ENCODE measurements at places on chromosomes 7 and 10.

DNA sequence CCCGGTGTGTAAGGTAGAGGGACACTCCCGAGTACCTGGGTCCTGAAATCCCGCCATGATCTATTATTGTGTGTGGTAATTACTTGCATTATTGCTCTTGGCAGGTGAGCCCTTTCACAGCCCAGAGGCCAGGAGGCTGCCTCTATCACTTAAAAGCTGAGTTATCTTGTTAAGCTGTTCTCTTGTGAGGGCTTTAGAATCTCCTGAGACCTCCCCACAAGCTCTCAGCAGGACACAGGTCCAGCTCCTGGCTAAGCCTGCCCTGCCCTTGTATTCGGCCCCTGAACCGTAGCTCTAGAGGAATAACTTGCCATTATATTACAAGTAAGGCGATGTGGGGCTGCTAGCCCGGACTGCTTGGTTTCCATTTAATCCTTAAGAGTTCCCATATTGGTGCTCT, 13.9 kb downstream of the SND1 start:
- no peak for DNase-seq

GRCh38 chr10:112906945-112907344, 43.1 kb upstream of the TCF7L2 start:
- DNase-seq = no peak

DNA sequence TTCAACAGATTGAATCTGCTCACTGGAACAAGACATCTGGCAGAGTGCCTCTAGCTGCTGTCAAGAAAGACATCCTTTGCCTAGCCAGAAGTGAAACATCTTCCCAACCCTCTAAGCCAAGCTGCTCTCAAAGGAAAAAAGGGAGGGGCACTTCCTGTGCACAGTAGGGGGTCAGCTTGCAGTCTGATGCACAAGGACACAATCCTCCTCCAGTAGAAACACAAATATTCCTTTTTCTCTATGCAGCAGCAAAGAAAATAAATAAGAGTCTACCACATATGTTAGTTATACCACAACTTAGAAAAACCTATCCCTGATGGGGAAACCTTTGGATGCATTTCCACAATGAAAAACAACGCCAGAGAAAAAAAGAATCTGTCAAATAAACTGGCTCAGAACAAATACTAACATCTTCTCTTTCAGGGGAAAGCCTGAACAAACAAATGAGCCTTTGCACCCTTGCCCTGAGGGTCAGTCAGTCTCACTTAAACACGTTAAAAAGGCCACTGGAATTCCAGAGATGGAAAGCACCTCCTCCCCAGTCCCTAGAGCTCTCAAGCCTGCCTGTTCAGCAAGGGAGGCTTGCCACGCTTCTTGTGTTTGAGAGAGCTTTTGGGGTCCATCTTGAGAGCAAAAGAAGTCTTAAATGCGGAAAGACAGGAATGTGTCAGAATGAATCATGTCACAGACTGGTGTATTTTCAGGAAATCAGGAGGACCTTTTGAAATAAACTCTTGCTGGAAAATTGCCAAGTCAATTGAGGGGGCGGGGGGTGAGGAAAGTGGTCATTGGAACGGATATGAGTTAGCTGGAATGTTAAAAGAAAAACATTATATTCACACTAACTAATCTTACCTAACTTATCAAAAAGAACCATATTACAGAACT, 7.5 kb downstream of the LAMB1 start:
- DNase-seq = no peak

GRCh38 chr7:91135703-91136430, 128.4 kb upstream of the FZD1 start:
- no peak for DNase-seq

GRCh38 chr10:76252733-76253132, 821.3 kb downstream of the LRMDA start:
- DNase-seq = no peak

GRCh38 chr7:5697754-5698424, 83.6 kb downstream of the RNF216 start:
- no peak for DNase-seq

- DNase-seq = no peak
Measured at GRCh38 chr7:157352516-157352915, 15.7 kb downstream of the DNAJB6 start.

GRCh38 chr10:104035194-104036068, 50.2 kb downstream of the COL17A1 start:
- no peak for DNase-seq

DNA sequence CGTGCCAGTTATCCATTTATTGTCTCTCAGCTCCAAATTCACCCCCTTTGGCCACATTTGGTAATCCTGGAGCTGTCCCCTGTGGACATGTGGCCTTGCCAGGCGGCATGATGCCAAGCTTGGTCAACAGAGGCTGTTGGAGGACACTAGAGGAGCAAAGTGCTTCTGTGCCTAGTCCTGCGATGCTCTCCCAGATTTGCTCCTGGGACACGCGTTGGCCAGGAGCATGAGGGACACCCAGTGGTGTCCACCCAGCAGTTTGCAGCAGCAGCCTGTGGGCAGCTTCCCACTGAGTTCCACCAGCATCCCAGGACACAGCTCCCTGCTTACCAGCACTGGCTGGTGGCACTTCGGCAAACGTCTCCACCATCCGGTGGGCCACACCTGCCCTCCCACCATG, 55.5 kb upstream of the STEAP1B start:
- DNase-seq = no peak

- DNase-seq = no peak
Measured at GRCh38 chr10:84354623-84355022, 26.2 kb downstream of the CCSER2 start.

DNA sequence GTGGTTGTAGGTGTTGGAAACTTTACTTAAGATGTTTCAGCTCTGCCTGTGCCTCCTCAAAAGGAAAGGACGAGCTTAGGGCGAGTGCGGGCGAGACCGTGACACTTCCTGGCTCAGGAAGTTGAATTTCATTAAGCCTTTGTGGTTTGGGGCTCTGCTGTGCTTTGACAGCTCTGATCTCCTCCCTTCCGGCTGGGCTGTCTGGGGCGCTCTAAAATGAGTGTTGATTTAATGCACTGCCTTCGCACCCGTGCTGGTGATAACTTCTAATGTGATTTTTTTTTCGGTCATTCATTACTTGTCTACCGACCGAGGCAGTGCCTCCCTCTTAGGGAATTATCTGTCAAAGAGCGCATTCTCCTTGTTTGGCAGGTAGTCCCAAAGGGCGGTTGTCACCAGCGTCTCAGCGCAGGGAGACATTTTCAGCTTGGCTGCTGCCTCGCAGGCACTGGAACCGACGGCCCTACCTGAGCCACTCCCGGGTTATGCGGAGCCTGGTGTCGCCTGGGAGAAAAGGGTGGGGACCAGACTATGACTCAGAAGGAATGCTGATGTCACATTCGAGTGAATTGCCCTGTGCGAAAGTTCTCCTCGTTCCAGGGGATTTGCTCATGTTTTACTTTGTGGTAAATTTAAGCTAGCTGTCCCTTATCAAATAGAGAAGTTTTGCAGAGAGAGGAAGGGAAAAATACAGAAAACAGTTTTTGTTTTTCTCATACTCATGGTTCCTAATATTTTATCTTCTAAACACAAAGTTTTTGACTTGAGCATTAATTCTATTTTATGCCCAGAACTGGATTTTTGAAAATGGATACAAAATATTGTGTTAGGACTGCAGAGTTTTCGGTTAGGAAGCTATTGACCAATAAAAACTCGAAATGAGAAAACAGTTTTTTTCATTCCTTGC, 920 bp downstream of the TES start:
- DNase-seq = peak; percentile 28

GRCh38 chr7:151402029-151402835, 7.6 kb downstream of the WDR86 start:
- DNase-seq = peak; percentile 19
